ENCODE measurements at places on chromosomes 2 and 18.

- DNase-seq = no peak
These were observed 14.7 kb downstream of the FOSL2 start for GRCh38 chr2:28407131-28407975.

- no peak for DNase-seq
These were observed 142.6 kb downstream of the RAPGEF4 start for GRCh38 chr2:172878260-172878659.

GRCh38 chr2:231545105-231545902, 15.1 kb upstream of the NMUR1 start:
- DNase-seq = no peak

GRCh38 chr2:23524261-23524706, 139.3 kb downstream of the KLHL29 start:
- DNase-seq = peak; percentile 50

DNA sequence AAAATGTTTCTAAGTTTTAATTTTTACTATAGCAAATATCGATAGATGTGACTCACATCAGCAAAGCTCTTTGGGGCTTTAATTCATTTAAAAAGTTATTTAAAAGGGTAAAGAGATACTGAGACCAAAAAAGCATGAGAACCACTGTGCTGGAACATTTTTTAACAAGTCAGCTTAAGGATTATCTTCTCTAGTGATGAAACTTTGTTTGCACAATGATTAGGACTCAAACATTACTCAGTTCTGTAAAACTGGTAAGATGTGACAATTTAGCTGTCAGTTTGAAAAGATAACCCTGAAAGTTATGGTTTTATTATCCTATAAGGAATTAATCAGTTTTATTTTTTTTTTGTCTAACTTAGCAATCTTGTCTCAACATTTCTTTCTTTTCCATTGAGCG, 301.4 kb downstream of the TSN start:
- no peak for DNase-seq

DNA sequence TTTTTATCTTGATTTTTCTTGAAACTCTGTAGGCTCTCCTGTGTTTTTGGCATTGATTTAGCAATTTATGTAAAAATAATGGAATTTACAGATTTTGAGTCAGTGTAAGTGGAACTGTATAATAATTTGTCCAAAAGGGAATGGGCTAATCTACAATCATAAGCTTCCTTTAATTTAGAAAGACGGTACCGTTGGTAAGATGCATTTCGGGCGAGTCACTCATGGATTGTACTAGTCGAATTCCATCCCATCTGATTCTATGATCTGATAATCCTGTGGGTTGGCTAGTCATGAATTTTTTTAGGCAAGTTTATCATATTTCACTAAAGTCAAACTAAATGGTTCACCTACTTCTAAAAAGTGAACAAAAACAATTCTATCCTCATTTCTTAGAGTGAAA, 133.4 kb downstream of the ZNF407 start:
- no peak for DNase-seq

- no peak for DNase-seq
These were observed 3.5 kb downstream of the PTPN2 start for GRCh38 chr18:12880541-12880910.

DNA sequence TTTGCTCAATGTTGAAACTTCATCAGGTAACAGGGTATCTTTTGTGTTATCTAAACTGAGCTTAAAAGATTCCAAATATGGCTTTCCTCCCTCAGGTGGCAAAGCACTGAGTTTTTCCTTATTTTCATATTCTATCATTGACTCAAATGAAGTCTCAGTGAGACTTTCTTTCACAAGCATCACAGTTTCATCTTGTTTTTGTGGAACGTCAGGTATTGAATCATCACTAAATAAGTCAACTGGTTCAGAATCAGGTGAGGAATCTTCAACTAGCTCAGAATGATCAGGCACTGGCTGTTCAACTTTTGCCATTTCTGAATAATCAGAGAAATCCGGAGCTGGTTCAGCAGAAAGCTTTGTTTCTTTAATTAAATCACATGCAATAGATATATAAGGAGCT, 24.6 kb downstream of the RTN4 start:
- no peak for DNase-seq

- DNase-seq = no peak
These were observed 253.3 kb upstream of the REV1 start for GRCh38 chr2:99743146-99743545.

DNA sequence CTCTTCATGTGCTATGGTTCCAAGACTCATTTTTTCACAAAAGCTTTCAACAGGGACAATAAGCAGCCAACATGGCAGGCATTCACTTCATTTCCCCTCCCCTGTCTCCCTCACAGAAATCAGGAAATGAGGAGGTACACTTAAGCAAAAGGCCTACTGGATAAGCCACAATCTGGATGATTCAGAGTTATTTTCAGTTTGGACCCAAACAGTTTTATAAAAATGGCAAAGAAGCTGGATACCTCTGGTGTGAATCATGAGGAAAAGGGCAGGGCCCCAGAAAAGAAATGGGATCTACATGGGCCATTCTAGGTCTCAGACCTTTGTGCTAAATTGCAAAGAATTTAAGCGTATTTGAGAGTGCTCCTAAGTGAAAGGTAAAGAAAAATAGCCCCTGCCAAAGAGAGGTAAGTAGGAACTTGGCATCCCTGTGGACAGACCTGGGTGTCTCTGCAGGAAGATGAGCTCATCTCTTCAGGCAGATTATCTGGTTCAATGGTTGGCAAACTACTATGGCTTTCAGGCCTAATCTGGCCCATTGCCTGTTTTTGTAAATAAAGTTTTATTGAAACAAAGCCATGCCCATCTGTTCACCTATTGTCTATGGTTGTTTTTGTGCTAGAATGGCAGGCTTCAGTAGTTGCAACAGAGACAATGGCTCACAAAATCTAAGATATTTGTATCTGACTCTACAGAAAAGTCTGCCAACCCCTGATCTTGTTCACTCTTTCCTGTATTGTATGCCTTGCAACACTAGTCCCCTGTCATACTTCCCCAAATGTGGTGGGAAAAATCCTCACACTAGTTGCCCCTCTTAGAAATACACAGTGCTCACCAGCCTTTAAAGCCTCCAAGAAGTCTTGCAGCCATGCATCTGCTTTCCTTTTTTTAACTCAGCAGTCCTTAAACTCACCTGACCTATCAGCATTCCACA, 315.0 kb downstream of the ALK start:
- no peak for DNase-seq

- no peak for DNase-seq
These were observed 392.8 kb downstream of the TSN start for GRCh38 chr2:122148128-122148767.

- DNase-seq = no peak
These were observed 804.4 kb upstream of the CELF4 start for GRCh38 chr18:38369772-38370690.

GRCh38 chr2:159071190-159071915, 102.9 kb downstream of the TANC1 start:
- DNase-seq = no peak

GRCh38 chr2:2542966-2543611, 212.0 kb upstream of the MYT1L start:
- no peak for DNase-seq

GRCh38 chr2:26820932-26821331, 27.0 kb upstream of the DPYSL5 start:
- DNase-seq = no peak

GRCh38 chr2:222052934-222053367, 245.8 kb downstream of the PAX3 start:
- DNase-seq = no peak

- no peak for DNase-seq
These were observed 18.4 kb downstream of the PREPL start for GRCh38 chr2:44342854-44343253.

GRCh38 chr2:97005353-97005752, 19.0 kb upstream of the FAM178B start:
- DNase-seq = no peak

DNA sequence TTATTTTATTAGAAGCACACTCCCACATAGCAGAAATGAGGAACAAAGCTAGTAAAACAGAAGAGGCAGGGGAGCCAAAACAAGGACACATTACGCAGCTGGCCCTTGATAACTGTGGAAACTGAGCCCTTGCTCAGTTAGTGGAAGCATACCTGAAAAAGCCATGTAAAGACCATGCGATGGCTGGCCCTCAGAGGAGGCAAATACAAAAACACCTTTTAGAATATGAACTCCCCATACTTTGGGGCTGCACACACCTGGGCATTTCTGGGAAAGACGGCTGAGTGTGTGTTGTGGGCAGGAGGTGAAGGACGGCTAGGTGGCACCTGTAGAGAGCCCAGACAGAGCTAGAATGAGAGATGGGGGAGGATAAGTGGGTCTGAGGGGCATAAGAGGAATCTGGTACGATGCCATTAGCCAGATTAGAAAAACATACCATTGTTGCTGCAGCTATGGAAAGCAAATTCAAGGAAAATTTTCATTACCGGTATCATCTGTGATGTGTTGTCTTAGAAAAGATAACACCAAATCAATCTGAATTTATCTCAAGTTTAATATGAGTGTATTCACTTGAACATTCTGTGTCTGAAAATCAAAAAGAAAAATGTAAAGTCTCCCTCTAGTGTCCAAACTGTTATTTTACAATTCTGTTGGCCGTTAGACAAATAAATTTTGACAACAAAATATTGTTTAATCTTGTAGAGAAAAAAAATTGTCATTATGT, 45.2 kb upstream of the SULT1C3 start:
- DNase-seq = no peak

- no peak for DNase-seq
These were observed 39.3 kb upstream of the CREB1 start for GRCh38 chr2:207490441-207490840.

DNA sequence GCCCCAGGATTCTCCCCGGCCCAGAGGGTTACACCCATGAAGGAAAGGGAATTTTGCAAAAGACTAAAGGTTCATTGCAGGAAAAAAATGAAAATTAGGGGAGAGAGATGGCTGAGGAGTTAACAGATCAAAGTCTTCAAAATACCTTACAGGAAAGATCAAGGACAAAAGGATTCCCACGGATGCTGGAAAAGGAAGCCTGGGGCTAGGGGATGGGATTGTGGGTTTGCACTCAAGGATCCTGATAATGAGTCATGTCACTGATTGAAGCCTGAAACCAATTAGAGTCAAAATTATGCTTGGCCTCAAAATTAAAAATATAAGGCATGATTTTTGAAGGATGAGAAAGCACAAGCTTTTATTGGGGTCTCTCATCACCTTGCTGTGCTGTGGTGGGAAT, 32.6 kb upstream of the COPS8 start:
- DNase-seq = no peak

DNA sequence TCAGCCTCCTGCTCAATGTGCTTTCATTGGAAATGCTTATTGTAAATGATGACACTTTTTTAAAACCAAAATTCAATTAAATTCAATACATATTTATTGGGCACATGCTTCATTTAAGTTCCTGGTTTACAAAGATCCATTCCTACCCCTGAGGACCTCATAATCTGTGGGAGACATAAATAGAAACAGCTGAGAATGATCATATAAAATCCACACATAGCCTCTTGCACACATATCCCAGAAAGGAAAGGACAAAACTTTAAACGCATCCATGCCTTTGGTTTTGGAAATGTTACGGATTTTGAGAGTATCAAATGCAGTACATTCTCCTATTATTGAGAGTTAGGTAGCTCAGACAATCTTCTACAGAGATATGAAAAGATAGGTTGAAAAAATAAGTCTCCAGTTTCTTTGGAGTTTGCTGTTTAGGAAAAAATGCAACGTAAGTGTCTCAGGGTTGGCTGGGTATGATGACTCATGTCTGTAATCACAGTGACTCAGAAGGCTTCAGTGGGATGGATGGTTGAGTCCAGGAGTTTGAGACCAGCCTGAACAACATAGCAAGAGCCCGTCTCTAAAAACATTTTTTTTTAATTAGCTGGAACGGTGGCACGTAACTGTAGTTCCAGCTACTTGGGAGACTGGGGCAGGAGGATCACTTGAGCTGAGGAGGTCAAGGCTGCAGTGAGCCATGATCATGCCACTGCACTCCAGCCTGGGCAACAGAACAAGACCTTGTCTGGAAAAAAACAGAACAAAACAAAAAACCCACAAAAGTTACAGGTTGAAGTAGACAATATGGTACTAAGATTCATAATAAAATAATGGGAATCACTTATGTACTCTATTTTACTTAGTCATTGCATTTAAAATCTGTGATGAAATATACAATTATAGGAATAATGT, 3.9 kb upstream of the PRELID3A start:
- DNase-seq = no peak

- peak; percentile 77 for DNase-seq
These were observed 72.1 kb downstream of the OSBPL6 start for GRCh38 chr2:178266445-178266844.

DNA sequence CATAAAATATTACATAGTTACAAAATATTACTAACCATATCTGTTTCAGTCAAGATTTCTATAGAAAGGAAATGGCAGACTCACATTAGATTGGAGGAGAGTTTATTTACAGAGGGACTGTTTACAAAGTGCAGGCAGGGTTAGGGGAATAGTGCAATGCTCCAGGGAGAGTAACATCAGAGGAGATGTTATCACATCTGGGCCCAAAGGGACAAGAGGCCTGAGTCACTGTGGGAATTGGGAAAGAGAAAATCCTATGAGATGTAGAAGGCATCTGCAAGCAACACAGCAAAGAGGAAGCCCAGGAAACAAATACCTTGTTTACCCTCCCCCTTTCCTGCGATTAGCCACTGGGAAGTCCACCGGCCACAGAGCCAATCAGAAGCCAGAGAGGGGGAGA, 227.3 kb upstream of the TANK start:
- DNase-seq = no peak

GRCh38 chr2:177284531-177284930, 20.0 kb upstream of the NFE2L2 start:
- DNase-seq = no peak

GRCh38 chr2:79375817-79376216, 137.0 kb upstream of the CTNNA2 start:
- no peak for DNase-seq

DNA sequence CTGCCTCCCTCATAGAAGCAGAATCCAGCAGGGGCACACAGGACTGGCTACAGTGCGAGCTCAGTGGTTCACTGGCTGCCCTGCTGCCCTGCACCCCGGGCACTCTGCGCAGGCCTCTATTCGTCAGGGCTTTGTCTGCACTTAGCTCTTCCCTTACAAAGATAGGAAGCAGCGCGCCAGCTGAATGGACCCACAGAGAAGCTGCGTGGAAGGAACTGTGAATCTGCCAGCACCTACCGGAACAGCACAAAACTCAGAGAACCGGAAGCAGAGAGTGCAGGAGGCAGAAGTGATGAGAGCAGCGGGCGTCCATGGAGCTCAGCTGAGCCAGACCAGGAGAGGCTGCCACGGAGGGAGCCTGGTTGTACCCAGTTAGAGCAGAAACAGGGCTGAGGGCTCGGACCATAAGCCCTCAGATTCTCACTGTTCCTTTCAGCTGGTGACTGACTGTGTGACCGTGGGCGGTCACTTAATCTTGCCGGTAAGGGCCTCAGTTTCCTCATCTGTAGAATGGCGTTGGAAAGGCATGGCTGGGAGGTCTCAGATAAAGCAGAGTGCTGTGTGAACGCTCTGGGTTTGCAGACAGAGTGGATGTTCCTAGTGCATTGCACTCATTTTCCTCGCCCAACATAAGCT, 23.1 kb upstream of the SLC66A3 start:
- no peak for DNase-seq

- DNase-seq = no peak
These were observed 474.9 kb upstream of the TMEFF2 start for GRCh38 chr2:192669505-192670091.
